ENCODE measurements at places on chromosomes 3 and 15. TPM values are rescaled to one million over a fixed set of nuclear protein-coding genes. Genes with fewer than 3 reads are reported as not detected.
A peak's percentile ranks its signal among the peaks of the same experiment; 100 is the strongest.

The TGFBR2 gene
- 47.7 TPM for total RNA-seq

The ABI3BP gene
- total RNA-seq: 189 TPM

DNA sequence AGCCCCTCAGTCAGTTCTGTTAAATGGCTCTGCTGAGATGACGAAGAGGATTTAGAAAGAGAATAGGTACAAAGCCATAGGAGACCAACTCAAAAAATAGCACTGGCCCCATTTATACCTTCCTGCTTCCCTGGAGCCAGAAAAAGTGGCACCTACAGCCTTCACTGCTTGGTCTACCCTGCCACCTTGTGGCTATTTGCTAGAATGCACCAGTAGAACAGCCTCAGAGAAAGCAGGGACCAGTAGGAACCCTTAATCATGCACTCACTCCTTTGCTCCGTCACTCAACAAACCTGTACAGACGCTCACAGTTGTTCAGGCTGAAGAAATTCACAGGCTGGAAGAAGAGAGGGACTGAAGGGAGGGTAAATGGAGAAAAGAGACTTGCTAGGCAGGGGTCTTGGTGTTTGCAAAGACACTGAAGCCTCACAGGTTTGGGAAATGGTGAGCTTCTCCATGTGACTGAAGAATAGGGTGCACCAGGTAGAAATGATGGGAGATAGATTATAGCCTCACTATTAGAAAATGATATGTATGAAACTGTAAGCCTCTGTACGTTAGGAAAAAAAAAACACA lies 12.1 kb upstream of the RTP2 start:
- H3K27ac ChIP-seq: no peak overlapping the region
- no peaks in the 10 kb centered on the region for H3K36me3 ChIP-seq
- H3K27me3 ChIP-seq: no peaks in the 10 kb centered on the region
- H3K4me3 ChIP-seq: no peak overlapping the region
- peak; percentile 72 for DNase-seq

DNA sequence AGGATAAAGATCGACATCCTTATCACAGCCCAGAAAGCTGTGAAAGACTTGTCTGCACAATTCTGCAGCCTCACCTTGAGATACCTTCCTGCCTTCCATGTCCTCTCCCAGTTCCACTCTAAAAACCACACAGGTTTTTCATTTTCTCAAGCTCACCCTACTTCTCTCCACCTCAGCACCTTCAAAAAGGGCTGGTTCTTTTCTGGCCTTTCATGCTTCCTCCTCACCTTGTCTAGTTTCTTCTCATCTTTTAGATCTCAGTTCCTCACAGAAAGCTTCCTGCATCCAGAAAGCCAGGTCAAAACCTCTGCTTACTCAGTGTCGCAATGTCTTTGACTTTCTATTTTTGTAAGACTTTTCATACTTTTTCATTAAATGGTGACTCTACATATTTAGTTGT lies 140.2 kb upstream of the STT3B start:
- H3K36me3 ChIP-seq: no peaks in the 10 kb centered on the region
- no peak overlapping the region for H3K27ac ChIP-seq
- H3K4me3 ChIP-seq: no peak overlapping the region
- peaks cover 4% of the 10 kb centered on the region for H3K4me1 ChIP-seq
- H3K27me3 ChIP-seq: no peaks in the 10 kb centered on the region

DNA sequence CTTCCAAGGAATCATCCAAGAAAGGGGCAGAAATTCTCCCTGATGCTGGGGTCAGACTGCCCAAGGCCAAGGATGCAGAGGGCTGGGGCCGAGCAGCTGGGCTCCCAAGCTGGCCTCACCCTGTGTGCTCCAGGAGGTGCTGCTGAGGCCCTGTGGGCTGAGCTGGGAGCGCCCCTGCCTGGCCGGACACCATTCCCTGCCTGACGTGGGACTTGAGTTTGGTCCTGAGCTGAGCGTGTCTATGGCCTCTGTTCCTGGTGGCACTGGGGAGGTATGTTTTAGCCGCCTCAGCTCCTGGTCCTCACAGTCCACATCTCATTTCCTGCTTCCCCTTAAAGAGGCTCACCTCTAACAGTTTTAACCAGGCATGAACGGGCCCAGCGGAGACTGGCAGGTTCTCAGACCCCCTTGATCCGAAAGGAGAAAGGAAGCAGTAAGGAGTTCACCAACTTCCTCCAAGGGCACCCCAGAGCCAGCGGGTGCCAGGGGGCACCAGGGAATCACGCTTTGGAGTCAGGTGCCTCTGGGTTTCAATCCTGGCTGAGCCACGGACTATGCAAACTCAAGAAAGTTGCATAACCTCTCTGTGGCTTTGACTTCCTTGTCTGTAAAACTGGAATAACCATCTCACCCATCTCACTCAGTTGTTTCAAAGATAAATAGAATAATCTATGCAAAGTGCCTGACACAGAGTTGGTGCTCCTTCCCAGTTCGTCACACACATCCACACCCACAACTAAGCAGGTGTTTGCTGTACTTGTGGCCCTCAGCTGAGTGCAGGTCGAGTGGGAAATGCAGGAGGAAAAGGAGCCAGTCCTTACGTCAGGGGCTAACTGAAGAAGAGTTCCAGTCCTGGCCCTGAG lies 48.6 kb downstream of the SLC12A8 start:
- H3K27ac ChIP-seq: no peak overlapping the region
- H3K27me3 ChIP-seq: no peaks in the 10 kb centered on the region
- no peak for DNase-seq
- no peak overlapping the region for H3K4me3 ChIP-seq
- no peaks in the 10 kb centered on the region for H3K36me3 ChIP-seq

GRCh38 chr15:65509321-65509720 lies 8.2 kb downstream of the DPP8 start:
- peaks cover 30% of the 10 kb centered on the region for H3K36me3 ChIP-seq
- peaks cover 4% of the 10 kb centered on the region for H3K4me1 ChIP-seq
- H3K27me3 ChIP-seq: no peaks in the 10 kb centered on the region
- H3K27ac ChIP-seq: no peak overlapping the region
- no peak overlapping the region for H3K4me3 ChIP-seq

DNA sequence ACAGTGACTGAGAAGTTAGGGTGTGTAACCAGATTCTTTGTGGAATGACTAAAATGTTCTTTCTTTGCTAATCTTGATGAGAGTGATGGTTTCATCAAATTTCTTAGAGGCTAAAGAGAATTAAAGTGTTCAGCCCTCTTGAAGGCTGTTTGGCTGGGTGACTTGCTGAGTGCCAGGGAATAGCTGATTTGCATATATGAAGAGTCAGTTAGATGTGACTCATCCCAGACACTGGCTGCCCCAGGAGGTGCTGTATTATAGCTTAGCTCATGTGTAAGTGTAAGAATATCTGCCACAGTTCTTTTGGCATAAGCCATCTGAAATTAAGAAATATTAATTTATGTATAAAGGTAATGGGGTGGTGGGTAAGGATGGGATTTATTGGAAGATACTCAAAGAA lies 535.1 kb downstream of the NLGN1 start:
- H3K27me3 ChIP-seq: no peaks in the 10 kb centered on the region
- H3K4me3 ChIP-seq: no peak overlapping the region
- no peak overlapping the region for H3K27ac ChIP-seq
- no peaks in the 10 kb centered on the region for H3K36me3 ChIP-seq
- H3K4me1 ChIP-seq: no peaks in the 10 kb centered on the region

All from muscle of leg (tissue), 16 donors.